ENCODE measurements at places on chromosomes 3 and 15. TPM values are rescaled to one million over a fixed set of nuclear protein-coding genes. Genes with fewer than 3 reads are reported as not detected.

The MST1R gene
- total RNA-seq: 0.58 TPM

The SETD2 gene
- 20.9 TPM for total RNA-seq

The TMIE gene
- 0.31 TPM for total RNA-seq

The GOLGA8T gene
- total RNA-seq: 0.29 TPM

The PAK6 gene
- total RNA-seq: 0.05 TPM

The HRH1 gene
- 0.35 TPM for total RNA-seq

The CPB1 gene
- total RNA-seq: not detected

- H3K4me1 ChIP-seq: no peaks in the 10 kb centered on the region
- H3K27ac ChIP-seq: no peak overlapping the region
Observed at GRCh38 chr15:42073418-42073817, 20.9 kb downstream of the PLA2G4D start.

GRCh38 chr3:17639765-17640164, 102.7 kb downstream of the TBC1D5 start:
- no peak for DNase-seq
- no peak overlapping the region for H3K4me3 ChIP-seq
- no peak overlapping the region for H3K27ac ChIP-seq

DNA sequence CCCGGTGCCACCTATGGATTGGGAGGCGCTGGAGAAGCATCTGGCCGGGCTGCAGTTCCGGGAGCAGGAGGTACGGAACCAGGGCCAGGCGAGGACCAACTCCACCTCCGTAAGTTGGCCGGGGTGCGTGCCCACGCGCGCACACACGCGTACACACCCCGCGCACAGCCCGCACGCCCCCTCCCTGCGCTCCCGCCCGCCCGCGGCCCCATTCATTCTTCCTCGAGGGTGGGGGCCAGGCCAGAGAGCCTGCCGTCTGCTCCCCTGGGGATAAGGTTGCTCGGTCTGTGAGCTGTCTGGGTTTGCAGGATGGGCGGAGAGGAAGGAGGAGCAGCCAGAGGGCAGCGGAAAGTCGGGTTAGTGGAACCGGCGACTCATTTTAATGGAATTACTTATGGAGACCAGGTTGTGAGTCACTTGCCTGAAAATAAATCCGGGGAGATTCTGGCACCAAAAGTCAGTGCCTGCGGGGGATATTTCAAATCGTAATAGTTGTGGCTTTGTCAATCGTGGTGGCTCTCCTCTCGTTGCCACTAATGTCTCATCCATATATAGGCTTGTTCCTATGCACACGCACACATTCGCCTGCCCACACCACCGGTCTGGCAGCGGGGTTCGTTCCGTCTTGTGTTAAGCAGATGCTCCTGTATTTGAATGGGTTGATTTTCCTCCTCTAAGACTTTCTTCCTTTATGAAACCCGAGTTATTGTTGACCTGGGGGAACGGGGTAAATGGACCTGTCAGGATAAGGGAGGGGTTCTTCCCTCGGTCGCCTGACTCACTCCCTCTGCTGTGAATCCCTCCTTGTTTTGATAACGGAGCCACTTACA, 223.4 kb upstream of the IL12A start:
- peak overlapping the region; percentile 72 for H3K4me3 ChIP-seq
- peak overlapping the region; percentile 86 for H3K27ac ChIP-seq
- H3K4me1 ChIP-seq: peaks cover 4% of the 10 kb centered on the region
- H3K36me3 ChIP-seq: no peaks in the 10 kb centered on the region

GRCh38 chr15:90911906-90912769, 9.0 kb downstream of the MAN2A2 start:
- peak; percentile 25 for DNase-seq
- H3K4me1 ChIP-seq: no peaks in the 10 kb centered on the region
- H3K4me3 ChIP-seq: no peak overlapping the region
- no peaks in the 10 kb centered on the region for H3K27me3 ChIP-seq
- H3K36me3 ChIP-seq: peaks cover 78% of the 10 kb centered on the region
- no peak overlapping the region for H3K27ac ChIP-seq

GRCh38 chr3:168714609-168715240, 619.0 kb upstream of the GOLIM4 start:
- H3K27ac ChIP-seq: no peak overlapping the region
- no peak for DNase-seq
- H3K27me3 ChIP-seq: no peaks in the 10 kb centered on the region
- no peaks in the 10 kb centered on the region for H3K4me1 ChIP-seq
- H3K4me3 ChIP-seq: no peak overlapping the region

- DNase-seq: no peak
- H3K27ac ChIP-seq: no peak overlapping the region
- no peak overlapping the region for H3K4me3 ChIP-seq
Observed at GRCh38 chr15:70509282-70509662, 254.1 kb downstream of the UACA start.
